Mammary epithelial cell (primary cell): ENCODE measurements at places on chromosomes 2 and 18.

DNA sequence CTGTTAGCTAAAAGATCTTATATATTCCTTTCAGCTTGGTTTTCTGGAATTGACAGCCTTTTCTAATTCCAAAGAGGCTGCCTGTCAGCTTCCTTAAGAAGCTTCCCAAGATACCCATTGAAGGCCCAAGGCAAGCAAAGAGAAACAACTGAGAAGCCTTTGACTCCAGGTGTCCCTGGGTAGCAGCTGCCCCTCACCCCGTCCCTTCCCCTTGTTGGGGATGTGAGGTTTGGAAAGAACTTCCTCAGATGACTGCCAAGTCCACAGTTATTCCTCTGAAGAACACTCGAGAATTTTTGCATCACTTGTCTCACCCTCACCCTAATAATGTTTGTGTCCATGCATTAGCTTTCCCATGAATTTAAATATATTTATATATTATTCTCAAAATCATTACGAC, 13.3 kb downstream of the MAPRE3 start:
- DNase-seq = no peak

DNA sequence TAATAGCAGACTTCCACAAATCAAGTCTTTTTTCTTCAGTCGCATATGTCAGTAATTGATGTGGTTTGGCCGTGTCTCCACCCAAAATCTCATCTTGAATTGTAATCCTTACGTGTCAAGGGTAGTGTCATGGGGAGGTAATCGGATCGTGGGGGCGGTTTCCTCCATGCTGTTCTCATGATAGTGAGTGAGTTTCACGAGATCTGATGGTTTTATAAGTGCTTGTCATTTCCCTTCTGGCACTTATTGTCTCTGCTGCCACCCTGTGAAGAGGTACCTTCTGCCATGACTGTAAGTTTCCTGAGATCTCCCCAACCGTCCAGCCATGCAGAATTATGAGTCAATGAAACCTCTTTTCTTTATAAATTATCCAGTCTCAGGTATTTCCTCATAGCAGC, 478.8 kb downstream of the PTPRM start:
- no peak for DNase-seq

- no peak for DNase-seq
Observed at GRCh38 chr2:237310515-237311114, 103.3 kb downstream of the COL6A3 start.

DNA sequence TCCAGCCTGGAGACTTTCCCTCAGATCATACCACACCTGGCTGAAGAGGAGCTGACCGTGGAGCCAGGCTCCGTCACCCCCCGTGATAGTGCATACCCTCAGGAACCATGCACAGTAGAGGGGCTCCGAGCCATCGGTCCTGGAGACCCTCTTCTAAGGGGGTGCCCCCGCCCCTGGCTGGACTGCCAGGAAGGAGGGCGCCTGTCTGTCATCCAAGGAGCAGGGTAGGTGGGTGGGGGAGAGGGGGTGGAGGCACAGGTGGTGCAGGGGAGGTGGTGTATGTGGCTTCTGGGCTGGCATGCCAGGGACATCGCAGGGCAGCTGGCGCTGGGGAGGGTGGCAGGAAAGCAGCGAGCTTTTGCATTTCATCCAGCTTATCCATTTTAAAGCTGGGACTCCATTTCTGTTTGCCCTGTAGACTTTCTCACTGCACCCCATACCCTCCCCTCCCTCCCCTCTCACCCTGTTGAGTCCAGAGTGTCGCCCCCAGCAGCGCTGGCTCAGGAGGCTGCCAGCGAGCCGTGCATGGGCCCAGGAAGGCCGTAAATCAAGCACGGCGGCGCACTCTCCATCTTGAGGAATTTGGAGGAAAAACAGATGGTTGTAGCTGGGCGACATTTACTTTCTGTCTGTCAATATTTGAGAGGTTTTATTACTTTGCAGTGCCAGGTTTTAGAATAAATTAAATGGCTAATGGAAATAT, 56.2 kb upstream of the HS6ST1 start:
- no peak for DNase-seq

DNA sequence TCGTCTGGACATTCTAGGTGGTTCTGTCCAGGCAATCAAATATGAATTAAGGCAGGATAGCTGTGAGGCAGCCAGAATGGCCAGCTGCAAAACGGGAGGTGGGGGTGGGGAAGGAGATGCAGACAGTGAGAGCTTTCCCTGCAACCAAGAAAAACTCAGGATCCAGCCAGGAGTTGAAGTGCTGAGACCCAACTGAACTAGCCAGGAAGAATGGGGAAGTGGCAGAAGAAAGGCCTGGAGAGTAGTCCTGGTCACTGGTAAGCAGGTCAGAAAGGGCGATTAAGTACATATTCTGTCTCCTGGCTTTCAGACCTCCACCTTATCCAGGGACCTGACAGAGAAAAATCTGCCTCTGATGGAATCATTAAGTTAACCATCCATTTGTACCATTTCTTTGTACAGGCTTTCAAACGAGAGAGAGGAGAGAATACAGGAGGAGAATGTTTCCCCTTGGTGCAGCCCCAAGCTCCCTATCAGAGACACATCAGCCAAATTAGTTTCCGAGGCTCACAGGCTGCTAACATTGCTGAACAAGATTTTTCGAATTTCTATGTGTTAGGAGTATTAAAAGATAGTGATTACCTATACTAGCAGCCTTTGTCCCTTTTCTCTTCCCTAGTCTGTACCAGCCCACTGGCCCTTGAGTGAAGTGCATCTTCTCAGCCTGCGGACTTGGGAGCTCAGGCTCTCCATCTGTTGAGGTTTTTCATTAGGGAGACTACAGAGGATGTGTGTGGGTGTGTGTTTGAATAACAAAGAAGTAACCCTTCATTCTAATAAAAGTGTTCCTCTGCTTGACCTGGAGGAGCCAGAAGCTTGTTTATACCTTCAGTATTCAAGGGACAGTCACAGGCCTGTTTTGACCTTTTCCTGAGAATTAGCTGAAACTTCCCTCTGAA, 12.5 kb upstream of the HOXD1 start:
- no peak for DNase-seq

DNA sequence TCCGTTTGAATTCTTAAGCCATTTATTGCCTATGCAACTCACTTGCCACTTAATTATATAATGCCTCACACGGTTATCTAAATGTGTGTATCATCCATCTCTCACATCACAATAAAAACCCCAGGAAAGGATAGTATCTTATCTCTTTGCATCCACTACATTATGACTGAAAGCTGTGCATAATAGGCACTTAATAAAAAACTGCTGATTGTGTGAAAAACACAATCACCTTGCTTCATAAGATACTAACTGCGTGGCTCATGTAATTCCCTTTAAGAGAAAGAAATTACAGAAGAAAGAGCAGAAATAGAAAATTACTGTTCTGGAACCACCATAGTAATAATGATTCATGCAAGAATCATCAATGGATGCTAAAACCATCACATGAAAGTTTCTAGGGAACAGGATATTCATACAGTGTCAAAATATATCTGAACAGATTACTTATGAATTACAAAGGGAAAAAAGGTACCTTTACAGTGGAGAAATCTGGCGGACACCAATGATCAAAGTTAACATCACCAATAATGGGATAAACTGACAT, 29.3 kb downstream of the CUL3 start:
- DNase-seq = no peak

DNA sequence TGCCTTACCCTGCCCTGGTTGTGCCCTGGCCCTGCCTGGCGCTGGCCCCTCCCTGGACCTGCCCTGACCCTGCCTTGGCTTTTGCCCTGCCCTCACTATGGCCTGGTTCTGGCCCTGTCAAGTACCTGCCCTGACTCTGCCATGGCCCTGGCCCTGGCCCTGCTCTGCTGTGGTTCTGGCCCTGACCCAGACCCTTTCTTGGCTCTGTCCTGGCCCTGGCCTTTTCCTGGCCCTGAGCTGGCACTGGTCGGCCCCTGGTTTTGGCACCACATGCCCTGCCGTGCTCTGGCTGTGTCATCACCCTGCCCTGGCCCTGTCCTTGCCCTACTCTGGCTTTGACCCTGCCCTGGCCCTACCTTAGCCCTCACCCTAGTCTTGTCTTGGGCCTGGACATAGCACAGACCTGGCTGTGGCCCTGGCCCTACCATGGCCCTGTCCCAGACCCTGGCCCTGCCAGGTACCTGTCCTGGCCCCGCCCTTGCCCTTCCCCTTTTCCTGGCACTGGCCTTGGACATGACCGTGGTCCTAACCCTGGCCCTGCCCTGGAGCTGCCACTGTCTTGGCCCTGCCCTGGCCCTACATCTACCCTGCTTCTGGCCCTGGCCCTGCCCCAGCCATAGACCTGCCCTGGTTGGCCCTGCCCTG, 4.8 kb upstream of the ANKRD62 start:
- no peak for DNase-seq

DNA sequence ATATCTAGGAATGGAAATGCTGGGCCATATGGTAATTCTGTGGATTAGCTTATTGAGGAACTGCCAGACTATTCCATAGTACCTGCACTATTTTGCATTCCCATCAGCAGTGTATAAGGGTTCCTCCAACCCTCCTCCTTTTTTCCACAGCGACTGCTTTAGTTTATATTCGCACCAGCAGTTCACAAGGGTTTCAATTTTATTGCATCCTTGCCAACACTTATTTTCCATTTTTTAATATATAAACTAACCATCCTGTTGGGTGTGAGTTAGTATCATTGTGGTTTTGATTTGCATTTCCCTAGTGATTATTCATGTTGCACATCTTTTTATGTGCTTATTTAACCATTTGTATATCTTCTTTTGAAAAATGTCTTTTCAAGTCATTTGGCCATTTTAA, 67.0 kb downstream of the NAT8 start:
- DNase-seq = no peak

DNA sequence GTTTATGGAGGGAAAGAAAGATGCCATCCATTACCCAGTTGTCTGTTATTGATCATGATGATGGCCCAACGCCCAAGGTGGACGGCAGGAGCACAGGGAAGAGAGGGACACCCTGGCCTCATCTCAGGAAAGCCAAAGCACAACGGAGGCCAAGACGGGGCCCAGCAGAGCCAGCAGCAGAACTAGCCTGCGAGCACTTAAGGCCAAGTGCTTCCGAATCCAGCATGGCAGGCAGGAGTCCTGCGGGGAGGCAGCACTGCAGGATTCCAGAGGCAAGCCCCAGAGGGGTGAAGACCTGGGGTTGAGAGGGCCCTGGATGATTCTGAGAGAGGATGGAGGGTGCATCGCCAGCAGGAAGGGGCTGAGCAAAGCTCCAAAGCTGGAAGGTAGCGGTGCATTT, 28.3 kb upstream of the KLHL29 start:
- DNase-seq = no peak

GRCh38 chr2:64359171-64359891, 94.6 kb upstream of the LGALSL start:
- peak; percentile 54 for DNase-seq

DNA sequence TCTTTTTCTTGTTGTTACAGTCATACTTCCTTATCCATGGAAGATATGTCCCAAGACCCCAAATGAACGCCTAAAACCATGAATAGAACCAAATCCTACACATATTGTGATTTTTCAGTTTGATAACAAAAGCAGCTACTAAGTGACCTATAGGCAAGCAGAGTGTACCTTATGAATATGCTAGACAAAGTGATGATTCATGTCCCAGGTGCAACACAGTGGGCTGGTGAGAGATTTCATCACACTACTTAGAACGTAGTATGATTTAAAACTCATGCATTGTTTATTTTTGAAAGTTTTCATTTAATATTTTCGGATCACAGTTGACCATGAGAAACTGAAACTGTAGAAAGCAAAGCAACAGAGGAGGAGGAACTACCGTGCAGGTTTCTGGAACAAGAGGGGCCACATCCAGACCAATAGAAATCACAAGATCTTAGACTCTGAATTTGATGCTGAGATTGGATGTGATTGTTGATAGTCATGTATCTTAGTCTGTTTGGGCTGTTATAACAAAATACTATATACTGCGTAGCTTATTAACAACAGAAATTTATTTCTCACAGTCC, 470.8 kb upstream of the VRK2 start:
- peak; percentile 6 for DNase-seq

DNA sequence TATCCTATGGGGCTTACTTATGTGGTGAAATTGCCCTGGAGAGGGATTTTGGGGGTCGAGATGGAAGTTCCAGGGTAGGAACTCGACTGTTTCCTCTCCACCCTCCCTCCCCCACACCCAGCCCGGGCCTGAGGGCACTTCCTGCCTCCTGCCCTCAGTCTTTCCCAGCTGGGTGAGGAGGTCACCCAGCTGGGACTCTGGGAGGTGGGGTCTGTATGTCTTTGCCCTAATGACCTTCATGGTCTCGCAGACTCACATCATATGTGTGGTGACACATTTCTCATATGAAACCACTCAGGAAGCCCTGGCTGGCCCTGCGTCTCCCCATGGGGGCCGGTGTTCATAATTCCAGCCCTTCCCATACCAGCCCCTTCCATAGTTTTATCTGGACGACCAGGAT, 12.4 kb downstream of the ATOH8 start:
- no peak for DNase-seq

GRCh38 chr2:31060397-31060796, 77.8 kb downstream of the GALNT14 start:
- no peak for DNase-seq

DNA sequence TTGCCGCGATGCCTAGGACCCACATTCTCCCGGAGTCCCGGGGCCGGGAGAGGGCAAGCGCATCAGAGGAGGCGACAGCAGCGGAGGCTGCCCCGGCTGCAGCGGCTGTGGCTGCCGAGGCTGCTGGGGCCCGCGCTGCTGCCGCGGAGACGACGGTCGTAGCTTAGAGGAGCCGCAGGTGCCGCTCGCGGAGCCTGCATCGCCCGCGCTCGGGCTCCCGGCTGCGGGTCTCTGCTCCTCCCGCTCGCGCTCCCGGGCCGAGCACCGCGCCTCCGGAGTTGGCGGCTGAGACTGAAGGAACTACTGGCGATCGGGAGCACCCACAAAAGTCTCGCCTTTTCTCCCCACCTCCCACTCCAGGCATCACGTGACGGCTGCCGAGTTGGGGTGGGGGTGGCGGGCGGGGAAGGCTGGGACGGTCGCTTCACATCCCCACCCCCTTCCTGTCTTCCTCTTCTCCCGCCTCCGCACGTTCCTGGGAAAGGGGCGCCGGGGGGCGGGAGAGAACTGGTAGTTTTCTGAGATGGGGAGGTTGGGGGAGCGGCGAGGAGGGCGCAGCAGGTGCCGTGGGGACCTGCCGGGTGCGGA, at the start of gene LYPD1:
Gene LYPD1 (minus strand): TSS at position 298 of the 588 bp plus-strand sequence. CDS start 273 bp downstream, at position 25.
- peak; percentile 20 for DNase-seq

DNA sequence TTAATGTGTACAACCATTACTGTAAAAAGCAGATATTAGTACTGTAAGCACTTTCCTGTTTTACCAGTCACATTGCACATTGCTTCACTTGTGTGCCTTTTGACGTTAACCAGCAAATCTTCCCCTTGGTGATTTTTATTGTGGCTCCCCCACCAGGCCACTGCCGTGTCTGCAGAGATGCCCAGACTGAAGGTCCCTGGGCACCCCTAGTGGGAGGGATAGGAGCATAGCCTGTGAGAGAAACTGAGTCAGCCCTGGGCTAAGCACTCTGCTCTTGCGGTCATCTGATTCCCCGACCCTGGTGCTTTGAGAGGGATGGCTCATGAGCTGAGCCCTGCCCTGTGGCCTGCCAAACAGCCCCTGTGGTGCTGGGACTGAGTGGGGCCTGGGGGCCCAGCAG, 73.4 kb downstream of the INPP4A start:
- DNase-seq = no peak
